GM03348 (cell line): ENCODE measurements at places on chromosomes 3 and 15.

DNA sequence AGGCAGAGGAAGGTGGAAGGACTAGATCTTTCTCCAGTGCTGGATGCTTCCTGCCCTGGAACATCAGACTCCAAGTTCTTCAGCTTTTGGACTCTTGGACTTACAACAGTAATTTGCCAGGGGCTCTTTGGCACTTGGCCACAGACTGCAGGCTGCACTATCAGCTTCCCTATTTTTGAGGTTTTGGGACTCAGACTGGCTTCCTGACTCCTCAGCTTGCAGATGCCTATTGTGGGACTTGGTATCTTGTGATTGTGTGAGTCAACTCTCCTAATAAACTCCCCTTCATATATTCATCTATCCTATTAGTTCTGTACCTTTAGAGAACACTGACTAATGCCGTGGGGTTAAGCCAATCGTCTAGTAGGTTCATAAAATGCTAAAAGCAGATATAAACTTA is 8.8 kb upstream of the B3GNT5 start:
- no peak for DNase-seq

GRCh38 chr3:9600597-9600996 is 47.0 kb upstream of the LHFPL4 start:
- peak; percentile 10 for DNase-seq

- peak; percentile 83 for DNase-seq
Observed at GRCh38 chr3:55160241-55160983, 232.6 kb upstream of the LRTM1 start.

- no peak for DNase-seq
Observed at GRCh38 chr15:78234515-78235040, at the start of gene ACSBG1. ACSBG1 (minus strand) TSS chr15:78234565; CDS start chr15:78234501, 64 bp downstream.

GRCh38 chr3:130671545-130672312 is 74.9 kb downstream of the PIK3R4 start:
- DNase-seq, result no peak

GRCh38 chr3:190205739-190206138 is 85.0 kb upstream of the P3H2 start:
- peak; percentile 41 for DNase-seq

DNA sequence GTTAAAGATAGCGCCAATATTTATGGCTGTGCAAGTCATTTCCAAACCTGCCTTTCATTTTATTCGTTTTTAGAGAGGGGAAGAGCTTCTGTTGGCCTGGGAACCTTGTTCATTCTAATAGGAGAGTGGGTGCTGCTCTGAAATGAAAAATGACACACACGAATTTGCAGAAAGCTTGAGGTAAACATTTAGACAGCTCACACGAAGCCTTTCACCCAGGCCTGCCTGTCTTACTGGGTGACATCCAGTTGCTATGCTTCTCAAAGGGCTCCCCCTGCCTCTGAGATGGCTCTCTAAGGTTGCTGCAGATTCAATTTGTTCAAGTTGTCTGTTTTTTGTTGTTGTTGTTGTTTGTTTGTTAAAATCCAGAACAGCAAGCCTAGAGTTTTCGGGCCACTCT is 18.2 kb downstream of the PEX5L start:
- no peak for DNase-seq

GRCh38 chr3:152299249-152299976 is 30.7 kb downstream of the MBNL1 start:
- DNase-seq, result no peak

DNA sequence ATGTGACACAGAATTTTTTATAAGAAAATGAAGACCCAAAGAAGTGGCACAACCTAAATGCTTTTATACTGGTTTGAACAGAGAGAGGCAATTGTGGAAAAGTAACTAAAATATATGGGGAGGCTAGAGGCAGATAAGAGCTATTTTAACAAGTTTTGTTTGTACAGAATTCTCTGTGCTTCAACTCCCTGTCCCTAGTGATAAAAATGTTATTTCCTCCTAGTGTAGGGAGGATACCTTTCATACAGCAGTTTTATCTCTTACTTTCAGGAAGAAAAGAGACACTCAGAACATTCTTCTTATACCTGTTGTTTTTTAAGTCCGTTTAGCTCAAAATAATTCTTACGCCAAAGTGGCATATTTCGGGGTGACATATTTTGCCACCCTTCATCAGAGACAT is 21.2 kb upstream of the ZNF639 start:
- no peak for DNase-seq

- no peak for DNase-seq
Observed at GRCh38 chr15:101068961-101069653, 149.9 kb downstream of the LRRK1 start.

DNA sequence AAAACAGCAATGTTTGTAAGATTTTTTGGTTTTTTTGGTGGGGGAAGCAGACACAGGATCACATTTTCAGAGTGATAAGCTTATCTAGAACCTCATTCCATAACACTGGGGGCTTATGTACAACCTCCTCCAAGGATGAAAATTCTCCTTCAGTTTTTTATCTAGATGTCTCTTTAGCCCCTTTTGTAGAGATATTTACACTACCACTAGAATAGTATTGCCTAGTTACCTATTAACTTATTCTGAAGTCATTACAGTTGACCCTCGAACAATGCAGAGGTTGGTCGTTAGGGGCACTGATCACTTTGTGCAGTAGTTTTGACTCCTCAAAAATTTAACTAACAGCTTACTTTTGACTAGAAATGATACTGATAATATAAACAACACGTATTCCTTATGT is 32.8 kb downstream of the IFT57 start:
- DNase-seq, result no peak

DNA sequence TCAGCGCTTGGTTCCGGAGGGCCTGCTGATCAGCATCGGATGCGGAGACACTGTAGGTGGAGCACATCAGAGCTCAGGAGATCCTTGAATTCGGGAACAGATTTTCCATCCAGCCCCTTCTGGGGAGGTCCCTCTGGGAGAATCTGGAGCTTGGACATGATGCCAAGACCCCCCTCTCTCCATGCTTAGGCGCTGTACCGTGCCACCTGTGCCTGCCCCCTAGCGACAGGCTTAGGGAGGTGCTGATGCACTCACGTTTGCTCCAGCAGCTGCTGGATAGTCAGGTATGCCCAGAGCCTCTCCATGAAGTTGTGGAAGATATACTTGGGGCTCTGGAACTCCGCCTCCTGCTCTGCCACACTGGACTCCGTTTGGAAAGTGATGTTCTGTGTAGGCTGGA is 9.7 kb downstream of the ITIH4 start:
- peak; percentile 40 for DNase-seq

GRCh38 chr3:152056987-152057386 is 183.5 kb downstream of the SUCNR1 start:
- no peak for DNase-seq
